NCI-H446 (cell line): ENCODE measurements at places on chromosomes 16 and 17.
A peak's percentile ranks its signal among the peaks of the same experiment; 100 is the strongest.

DNA sequence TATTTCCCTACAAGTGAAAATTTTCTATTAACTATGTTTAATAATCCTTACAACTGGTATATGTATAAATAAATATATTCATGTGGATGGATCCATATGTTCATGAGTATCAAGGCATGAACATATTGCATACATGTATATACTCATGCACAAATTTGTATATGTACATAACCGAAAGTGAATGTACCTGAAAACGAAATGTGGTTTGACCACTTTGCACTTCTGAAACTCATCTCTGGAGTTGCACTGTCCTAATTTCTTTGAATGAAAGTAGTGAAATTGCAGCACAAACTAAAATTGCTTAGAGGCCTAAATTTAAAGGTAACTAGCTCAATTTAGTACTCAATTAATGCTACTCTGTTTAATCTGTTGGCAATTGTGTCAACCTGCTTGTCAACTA, 27.4 kb upstream of the GNAO1 start:
- DNase-seq, result no peak

- DNase-seq, result no peak
These were observed 28.0 kb upstream of the B4GALNT2 start for GRCh38 chr17:49104511-49105074.

GRCh38 chr16:81539009-81539758, 94.6 kb downstream of the CMIP start:
- DNase-seq, result no peak

- no peak for DNase-seq
These were observed 13.9 kb downstream of the GNGT2 start for GRCh38 chr17:49196520-49196919.

- DNase-seq, result no peak
These were observed 26.9 kb downstream of the RGS9 start for GRCh38 chr17:65163990-65164495.

DNA sequence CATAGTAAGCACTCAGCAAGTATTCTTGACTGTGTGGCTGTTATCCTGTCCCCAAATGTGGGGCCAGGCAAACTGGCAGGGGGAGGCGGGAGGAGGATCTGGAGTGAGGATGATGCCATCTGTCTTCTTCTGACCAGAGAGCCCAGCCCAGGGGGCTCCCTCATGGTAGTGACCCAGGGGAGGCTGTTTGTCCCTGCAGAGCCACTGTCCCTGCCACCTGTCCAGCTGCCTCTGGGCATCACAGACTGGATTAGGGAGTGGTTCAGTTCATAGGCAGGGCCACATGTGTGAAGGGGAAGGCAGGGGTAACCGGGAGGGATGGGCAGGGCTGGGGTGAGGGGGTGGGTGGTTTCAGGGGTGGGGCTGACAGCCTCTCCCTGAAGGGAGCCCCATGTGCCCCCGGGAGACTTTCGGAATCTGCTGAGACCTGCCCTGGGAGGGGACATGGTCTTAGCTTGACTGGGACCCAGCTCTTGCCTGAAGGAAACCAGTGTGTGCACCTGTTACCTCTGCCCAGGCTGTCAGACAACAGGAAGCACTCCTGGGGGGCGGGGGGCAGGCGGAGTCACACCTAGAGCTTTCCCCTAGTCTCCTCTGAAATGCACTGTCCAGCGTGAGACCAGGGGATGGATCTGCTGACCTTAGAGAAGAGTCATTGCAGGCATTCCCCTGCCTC, 15.2 kb downstream of the ARHGAP23 start:
- DNase-seq, result no peak

- no peak for DNase-seq
These were observed 184.4 kb downstream of the RPTOR start for GRCh38 chr17:80729016-80729415.

DNA sequence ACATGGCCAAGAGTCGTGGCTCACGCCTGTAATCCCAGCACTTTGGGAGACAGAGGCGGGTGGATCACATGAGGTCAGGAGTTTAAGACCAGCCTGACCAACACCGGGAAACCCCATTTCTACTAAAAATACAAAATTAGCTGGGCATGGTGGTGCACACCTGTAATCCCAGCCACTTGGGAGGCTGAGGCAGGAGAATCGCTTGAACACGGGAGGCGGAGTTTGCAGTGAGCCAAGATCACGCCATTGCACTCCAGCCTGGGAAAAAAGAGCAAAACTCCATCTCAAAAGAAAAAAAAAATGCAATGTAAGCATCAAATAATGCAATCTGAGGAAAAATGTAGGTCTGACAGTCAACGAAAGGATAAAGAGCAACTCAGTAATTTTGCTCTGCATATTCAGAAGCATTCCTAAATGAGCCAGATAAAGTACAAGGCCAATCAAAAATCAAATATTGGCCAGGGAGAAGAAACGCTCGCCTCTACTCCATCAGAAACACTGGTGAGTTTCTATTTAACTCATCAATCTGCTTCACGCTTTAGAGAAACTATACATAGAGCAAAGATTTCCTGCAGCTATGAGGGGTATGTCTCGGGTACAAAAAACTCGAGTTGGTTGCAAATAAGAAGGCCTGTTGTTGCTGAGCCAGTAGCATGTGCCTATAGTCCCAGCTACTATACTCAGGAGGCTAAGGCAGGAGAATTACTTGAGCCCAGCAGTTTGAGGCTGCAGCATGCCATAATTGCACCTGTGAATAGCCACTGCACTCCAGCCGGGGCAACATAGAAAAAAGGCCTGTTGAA, 3.7 kb downstream of the TXNDC11 start:
- no peak for DNase-seq

DNA sequence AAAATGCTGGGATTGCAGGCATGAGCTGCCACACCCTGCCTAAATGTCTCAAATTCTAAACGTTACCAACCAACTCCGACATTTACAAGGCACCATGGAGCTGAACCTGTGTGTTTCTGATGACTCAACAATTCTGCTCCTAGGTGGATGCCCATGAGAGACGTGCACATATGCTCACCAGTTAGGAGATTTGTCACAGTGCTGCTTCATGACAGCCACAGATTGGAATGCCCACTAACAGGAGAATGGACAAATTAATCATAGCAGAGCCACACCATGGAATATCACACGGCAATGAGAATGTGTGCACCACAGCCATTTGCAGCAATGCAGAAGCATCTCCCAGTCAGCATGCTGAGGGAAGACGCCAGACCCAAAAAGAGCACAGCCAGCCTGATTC, 8.0 kb upstream of the KCNG4 start:
- DNase-seq, result no peak

DNA sequence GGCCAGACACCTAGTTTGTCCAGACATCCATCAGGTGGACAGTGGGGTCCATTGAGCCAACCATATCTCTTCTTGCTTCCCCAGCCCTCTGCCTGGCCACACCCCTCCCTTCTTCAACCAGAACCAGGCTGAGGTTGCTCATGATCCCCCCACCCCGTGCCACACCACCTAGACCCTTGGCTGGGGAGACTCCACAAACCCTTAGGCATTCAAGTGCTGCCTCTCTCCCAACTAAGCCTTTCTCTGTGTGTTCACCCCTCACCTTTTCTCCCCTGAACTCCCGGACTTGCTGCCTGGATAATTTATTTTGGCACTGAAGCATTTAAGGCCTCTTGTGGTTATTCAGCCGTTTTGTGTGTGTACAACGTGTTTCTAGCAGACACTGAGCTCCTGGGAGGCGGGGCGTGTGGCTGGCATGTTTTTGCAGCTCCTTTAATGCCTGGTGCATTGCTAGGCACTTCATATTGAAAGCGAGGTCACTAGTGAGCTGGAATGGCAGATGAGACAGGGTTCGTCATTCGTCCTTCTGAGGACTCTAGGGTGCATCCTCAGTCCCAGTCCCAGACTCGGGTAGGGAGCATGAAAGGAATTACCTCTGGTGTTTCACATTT, 28.7 kb downstream of the CACNA1G start:
- peak; percentile 18 for DNase-seq

- no peak for DNase-seq
These were observed 71.2 kb upstream of the CDYL2 start for GRCh38 chr16:80875616-80876015.

GRCh38 chr16:50581845-50582244, 33.6 kb downstream of the NKD1 start:
- DNase-seq, result peak; percentile 7

- DNase-seq, result no peak
These were observed 120.5 kb downstream of the SOCS1 start for GRCh38 chr16:11135464-11135973.

DNA sequence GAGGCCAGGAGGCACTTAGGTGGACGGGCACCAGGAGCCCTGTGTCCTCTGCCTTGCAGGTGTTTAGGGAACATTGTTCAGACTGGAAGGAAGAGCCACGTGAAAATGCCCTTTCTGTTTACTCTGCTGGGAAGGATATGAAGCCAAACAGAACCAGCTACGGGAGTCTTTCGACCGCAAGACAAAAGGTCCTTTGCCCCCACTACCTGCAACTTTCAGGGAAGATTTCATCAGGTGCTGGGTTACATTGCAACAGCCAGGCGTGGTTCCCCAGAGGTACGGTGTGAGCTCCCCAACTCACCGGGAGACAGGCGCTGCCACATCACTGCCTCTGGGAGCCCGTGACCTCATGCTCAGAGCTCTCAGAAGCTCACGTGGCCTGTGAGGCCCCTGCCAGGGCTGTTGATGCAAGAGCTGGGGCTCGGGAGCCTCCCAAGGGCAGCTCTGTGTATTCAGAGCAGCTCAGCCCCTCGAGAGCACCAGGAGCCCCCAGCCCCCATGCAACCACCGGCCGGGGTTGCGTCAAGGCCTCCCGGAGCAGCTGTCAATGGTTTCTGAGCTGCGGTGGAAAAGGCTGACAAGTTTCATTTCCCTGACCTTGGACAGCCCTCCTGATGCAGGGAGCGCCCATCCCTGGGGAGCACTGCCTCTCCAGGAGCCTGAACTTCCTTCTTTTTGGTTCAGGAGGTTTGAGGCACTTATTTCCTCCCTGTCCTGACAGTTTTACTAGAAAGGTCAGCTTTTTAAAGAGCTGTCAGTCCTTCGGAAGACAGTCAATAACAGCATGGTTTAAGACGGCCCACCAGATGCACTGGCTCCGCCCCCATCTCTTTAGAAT, 42.1 kb downstream of the TBC1D16 start:
- no peak for DNase-seq

DNA sequence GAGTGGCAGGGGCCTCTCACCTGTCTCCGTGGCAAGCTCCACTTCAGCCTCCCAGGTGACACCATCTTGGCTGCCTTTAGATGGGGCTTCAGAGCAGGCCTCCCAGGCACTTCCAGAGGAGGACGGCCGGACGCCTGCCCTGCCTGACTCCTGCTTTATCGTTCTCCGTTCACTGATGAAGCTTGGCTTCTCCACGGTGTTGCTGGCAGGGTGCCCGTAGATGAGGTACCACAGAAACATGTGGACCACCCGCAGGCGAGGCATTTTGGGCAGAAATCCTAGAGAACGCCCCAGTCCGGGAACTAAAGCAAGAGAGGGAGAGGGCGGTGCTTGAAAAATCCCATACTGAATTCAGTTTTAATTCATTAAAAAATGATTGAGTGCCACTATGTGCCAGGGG, 54.5 kb downstream of the GTF3C1 start:
- DNase-seq, result no peak

DNA sequence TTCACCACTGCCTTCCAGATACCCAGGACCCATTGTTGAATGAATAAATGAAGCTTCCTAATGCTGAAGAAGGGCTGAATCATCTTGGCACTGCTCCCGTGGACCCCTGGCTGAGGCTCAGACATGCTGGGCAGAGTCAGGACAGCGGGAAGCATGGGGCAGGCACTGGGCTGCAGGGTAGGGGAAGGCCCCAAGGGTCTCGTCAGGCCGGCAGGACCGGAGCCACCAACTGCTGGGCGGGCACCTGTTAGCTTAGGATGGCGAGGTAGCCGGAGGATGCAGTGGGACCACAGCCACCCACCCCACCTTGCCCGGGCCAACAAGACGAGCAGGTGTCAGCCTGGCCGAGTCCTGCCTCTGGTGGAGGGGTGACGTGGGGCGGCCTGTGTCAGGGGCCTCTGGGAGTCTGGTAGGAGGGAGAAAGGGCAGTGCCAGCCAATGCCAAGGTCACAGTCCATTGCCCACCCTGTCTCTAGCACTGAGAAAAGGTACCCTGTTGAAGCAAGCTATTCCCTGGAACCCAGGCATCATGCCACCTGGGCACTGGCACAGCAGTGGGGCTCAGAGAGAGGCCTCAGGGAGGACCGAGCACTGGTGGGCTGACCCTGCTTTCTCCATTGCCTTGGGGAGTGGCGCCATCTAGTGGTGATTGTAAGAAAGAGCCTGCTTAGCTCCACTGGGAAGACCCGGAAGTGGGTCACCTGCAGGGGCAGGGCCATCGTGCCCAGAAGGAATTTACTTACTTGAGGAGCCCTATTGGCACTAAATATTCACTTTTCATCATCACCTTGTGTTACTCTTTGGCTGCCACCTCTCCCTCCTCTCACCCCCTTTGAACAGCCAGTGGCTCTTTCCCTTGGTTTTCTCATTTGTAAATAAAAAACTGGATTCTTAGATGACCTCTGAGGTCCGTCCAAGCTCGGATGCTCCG, 3.0 kb upstream of the DLX3 start:
- DNase-seq, result peak; percentile 91

GRCh38 chr16:76246587-76246986, 30.6 kb upstream of the CNTNAP4 start:
- DNase-seq, result no peak

DNA sequence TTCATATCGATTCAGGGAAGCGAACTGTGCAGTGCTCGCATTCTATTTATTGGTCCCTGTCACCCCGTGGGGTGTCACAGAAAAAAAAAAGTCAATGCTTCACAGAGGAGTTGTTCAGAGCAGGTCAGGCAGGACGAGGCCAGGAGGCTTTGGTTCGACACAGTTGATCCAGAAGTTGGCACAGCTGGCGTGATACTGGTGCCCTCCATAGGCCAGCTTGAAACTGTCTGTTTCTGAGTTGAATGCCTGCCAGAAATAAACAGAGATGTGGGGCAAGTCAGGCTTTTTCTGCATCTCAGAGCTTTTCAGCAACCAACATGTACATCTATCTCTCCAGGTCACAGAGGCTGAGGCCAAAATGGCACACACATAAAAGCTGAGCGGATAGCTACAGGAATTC, 29.1 kb downstream of the DUSP14 start:
- no peak for DNase-seq

DNA sequence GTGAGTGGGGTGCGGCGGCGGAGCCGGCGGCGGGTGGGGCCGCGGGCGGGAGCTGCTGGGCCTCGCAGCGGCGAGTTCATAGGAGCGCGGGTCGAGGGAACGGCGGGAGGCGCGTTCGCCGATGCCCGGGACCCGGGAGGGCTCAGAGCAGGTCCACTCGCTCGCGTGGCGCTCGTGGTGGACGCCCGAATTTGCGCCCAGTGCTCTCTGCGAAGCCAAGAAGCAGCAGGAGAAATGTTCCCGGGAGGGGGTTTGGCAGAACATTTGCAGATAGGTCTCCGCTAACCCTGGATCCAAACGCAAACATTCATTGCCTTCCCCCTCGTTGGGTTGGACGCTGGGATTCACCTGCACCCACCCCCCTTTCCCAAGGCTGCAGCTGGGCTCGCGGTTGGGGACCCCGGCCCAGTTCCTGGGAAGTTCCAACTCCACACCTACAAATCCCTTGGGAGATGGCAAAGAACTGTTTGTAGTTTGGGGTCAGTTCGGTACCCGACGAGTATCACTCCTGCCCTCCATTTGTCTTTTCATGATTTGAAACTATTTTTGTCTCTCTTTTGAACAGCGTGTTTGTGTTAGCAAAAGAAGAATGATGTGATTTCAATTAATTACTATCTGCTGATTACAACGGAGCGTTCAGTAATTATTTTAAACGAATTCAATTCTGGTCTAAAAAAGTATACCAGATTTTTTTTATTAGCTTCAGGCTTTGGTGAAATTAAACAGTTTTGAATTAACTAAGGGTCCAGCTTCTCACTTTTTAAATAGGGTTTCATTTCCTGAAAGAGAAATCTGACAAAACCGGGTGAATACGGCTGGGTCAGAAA, 2.3 kb downstream of the NTN1 start:
- no peak for DNase-seq
